ENCODE measurements at places on chromosomes 13 and 19. TPM values are rescaled to one million over a fixed set of nuclear protein-coding genes. Genes with fewer than 3 reads are reported as not detected.

- no peak for DNase-seq
Measured at GRCh38 chr13:44795176-44795575, 194.1 kb downstream of the NUFIP1 start.

GIPC3 gene
- not detected for total RNA-seq

PRTN3 gene
- total RNA-seq, result not detected

OVOL3 gene
- not detected for total RNA-seq

RPS28 gene
- 1,715 TPM for total RNA-seq

SIAH3 gene
- total RNA-seq, result 0.53 TPM

ARHGAP35 gene
- 72.3 TPM for total RNA-seq
